Left hindlimb (tissue), 1 donor: ENCODE measurements at places on chromosomes 3 and 15.

- no peak for DNase-seq
Measured at GRCh38 chr3:182970811-182971418, 9.4 kb downstream of the DCUN1D1 start.

DNA sequence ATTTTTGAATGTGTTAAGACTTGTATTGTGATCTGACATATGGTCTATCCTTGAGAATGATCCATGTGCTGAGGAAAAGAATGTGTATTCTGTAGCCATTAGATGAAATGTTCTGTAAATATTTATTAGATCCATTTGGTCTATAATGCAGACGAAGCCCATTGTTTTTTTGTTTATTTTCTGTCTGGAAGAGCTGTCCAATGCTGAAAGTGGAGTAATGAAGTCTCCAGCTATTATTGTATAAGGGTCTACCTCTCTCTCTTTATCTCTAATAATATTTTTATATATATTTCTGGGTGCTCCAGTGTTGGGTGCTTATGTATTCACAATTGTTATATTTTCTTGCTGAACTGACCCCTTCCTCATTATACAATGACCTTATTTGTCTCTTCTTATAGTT is 250.6 kb upstream of the GADL1 start:
- DNase-seq = no peak

DNA sequence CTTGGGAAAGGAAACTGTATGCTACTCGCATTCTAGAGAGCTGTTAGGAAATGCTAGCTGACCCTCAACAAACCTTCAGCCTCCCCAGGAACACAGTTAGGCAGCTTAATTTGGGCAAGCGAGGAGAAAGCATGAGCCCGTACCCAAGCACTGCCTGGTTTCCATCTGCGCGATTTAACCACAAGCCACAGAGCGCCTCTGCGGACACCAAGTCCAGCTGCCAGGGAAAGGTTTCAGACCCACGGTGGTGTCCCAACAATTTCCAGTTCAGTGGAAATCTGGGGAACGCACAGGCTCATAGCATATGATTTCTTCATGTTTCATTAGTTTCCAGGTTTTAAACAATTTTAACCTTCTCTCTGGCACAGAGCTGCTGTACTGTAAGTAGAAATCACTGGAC is 617.6 kb downstream of the FHIT start:
- peak; percentile 52 for DNase-seq

DNA sequence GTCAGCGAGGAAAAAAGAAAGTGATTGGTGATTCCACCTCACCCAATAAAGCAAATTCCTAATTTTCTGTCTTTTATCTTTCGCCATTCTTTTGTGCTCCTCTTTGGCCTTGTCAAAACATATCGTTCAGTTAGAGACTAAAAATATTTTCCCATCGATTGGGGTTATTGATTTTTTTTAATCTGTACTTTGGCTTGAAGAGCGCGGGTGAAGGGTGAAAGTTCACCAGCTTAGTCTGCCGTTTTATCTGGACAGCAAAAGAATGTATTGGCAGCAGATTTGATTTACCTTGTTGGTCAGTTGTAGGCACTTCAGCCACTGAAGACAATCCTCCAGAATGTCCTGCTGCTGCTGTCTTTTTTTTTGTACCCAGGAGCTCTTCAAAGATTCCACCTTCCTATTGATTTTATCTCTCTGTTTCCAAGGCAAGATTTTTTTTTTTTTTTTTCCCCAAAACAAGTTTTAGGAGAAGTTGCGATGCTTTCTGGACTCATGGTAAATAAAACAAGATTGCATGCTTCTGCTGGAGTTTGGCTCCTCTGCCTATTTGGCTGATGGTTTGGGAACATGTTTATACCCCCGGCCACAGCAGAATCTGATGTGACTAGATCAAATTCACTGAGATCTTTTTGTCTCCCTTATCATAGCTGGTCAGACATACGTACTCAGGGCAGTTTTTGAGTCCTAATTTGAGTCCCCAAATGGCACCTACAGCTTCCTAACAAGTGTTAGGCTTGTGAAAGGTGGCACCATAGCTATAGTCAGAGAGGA is 269.3 kb upstream of the ONECUT1 start:
- DNase-seq = no peak

- peak; percentile 67 for DNase-seq
Measured at GRCh38 chr3:56157693-56158362, 310.4 kb downstream of the ERC2 start.

- DNase-seq = no peak
Measured at GRCh38 chr3:77247817-77248216, 207.9 kb downstream of the ROBO2 start.

DNA sequence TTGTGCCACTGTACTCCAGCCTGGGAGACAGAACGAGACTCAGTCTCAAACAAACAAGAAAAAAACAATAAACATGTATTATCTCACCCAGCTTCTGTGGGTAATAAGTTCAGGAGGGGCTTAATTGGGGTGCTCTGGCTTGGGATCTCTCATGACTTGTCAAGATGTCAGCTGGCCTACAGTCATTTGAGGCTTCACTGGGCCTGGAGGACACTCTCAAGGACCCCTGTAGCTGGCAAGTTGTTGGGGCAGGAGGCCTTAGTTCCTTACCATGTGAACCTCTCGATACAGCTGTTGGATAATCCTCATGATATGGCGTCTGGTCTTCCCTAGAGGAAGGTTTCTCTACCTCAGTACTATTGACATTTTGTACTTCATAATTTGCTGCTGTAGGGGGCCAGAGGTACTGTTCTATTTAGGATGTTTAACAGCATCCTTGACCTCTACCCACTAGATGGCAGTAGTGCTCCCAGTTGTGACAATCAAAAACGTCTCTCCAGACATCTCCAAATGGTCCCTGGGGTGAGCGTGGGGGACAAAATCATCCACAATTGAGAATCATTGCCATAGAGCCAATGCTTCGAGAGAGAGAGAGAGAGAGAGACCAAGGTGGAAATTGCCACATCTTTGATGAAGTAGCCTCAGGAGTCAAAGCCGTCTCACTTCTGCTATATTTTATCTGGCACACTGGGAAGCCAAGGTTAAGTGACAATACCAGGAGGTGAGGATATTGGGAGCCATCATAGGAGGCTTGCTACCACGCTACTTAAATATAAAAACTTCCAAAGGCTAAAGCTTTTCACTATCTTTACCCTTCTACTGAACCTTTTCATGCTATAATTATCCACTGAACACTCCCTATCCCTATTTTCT is 23.9 kb upstream of the SLTM start:
- DNase-seq = peak; percentile 41

GRCh38 chr3:101464235-101464634 is 48.8 kb downstream of the SENP7 start:
- no peak for DNase-seq

GRCh38 chr3:41893977-41894376 is 67.9 kb downstream of the ULK4 start:
- no peak for DNase-seq

DNA sequence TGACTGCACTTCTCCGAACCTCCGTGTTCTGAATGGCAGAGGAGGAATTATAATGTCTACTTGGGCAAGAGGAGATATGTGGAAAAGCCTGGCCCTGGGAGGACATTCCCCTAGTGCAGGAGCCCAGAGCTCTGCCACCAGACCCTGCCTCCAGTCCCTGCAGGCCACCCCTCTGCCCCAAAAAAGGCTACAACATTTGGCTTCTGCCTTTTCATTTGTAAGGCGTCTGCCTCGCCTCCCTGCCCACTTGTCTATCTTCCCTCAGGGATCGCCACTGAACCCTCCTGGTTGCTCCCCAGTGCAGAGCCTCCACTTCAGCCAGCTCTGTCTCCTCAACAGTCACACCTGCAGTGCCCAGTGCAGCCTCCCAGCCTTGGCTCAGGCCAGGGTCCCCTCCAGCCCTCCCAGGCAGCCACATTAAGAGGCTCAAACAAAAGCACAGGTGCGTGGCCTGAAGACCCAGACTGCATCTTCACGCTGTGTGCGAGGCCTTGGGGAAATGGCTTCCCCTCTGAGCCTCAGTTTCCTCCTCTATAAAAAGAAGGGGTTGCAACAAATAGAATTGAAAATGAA is 125.9 kb upstream of the SMAD3 start:
- no peak for DNase-seq

- no peak for DNase-seq
Measured at GRCh38 chr3:23071758-23072157, 131.4 kb upstream of the UBE2E2 start.

GRCh38 chr15:41169086-41169485 is 53.0 kb upstream of the INO80 start:
- DNase-seq = no peak

GRCh38 chr3:182244222-182244971 is 532.7 kb downstream of the SOX2 start:
- DNase-seq = no peak

- DNase-seq = no peak
Measured at GRCh38 chr15:40768521-40769273, 1.1 kb upstream of the C15orf62 start.

DNA sequence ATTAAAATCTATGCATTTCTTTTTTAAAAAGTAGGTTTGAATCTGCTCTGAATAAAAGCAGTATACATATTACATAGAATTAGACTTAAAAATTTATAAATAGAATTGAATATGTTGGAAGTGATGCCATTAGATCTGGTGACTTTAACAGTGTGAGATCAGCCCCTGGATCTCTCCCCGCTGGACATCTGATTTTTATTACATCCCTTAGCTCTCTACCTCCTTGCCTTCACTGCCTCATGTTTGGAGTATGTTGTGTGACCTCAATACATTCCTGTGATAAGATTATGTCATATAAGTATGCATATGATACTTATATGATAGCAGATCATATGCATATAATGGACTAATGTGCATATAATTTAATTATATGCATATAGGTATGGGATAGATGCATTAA is 643.4 kb upstream of the NR2F2 start:
- no peak for DNase-seq

- DNase-seq = peak; percentile 80
Measured at GRCh38 chr3:72270072-72270681, 485.2 kb upstream of the PROK2 start.

- DNase-seq = no peak
Measured at GRCh38 chr15:66099950-66100671, 153.4 kb downstream of the MEGF11 start.

DNA sequence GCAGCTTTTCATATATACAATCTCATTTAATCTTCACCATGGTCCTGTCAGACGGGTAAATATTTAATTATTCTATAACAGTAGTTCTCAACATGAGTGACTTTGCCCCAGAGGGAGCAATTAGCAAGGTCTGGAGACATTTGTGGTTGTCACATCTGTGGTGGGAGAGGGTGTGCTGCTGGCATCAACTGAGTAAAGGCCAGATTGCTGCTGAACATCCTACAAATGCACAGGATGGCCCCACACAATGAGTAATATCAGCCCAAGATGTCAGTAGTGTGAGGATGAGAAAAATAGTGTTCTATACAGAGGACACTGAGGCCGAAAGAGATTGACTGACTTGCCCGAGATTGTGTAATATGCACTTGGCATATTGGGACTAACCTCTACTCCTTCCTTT is 156.0 kb downstream of the AGBL1 start:
- no peak for DNase-seq

DNA sequence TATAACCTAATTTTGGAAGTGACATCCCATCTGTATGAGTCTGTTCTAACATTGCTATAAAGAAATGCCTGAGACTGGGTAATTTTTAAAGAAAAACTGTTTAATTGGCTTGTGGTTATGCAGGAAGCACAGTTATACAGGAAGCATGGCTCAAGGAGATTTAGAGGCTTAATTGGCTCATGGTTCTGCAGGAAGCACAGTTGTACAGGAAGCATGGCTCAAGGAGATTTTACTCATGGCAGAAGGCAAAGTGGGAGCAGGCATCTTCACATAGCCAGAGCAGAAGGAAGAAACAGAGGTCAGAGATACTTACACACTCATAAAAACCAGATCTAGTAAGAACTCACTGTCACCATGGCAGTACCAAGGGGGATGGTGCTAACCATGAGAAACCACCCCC is 193.1 kb upstream of the ADAMTS9 start:
- no peak for DNase-seq

DNA sequence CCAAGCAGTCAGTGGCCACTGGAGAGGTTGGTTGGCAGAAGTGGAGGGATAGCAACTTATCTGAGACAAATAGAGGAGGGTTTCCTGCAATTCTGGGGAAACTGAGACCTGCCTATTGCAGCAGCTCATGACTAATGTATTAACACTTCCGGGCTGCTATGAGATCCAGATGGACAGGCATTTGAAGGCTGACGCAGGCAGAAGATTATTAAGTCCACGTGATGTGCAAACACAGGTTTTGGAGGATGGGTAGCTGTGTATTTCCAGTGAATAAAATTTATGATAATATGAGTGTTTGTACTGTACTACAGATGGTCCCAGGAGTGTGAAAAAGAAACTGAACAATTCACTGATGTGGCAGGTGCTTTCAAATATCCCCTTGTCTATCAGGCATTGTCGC is 28.5 kb upstream of the CFAP161 start:
- DNase-seq = no peak

GRCh38 chr15:91915576-91915975 is 62.1 kb downstream of the SLCO3A1 start:
- no peak for DNase-seq

DNA sequence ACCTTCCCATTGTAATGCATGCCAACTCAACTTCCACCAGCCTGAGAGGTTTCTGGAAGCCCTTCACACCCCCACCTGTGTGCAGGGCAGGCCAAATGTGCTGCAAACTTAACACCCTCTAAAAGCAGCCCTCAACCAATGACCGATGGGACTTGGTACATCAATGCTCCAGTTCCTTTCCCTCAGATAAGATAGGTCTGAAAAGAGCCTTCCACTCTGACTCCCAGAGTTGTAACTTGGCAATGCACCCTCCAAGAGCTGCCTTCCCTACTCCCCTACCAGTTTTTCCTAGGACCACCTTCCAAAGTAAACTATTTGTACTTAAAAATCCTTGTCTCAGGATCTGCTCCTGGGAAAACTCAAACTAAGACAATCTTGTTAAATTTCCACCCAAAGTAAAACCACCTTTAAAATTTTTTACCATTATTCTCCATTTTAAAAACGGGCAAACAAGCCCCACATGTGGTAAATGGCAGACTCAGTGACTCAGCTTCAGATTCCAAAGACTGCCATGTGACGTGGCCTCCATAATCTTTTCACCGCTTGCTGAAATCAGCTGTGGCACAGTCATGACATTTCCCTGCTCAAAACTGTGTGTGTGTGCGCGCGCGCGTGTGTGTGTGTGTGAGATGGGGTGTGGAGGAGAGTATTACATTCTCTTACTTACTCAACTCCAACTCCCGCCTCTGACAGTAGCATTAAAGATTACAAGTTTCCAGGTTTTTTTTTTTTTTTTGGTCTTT is 17.2 kb downstream of the RASGRP1 start:
- DNase-seq = no peak

GRCh38 chr3:52925405-52926313 is 28.3 kb upstream of the STIMATE start:
- no peak for DNase-seq
